ENCODE measurements at places on chromosomes 1 and 21.

DNA sequence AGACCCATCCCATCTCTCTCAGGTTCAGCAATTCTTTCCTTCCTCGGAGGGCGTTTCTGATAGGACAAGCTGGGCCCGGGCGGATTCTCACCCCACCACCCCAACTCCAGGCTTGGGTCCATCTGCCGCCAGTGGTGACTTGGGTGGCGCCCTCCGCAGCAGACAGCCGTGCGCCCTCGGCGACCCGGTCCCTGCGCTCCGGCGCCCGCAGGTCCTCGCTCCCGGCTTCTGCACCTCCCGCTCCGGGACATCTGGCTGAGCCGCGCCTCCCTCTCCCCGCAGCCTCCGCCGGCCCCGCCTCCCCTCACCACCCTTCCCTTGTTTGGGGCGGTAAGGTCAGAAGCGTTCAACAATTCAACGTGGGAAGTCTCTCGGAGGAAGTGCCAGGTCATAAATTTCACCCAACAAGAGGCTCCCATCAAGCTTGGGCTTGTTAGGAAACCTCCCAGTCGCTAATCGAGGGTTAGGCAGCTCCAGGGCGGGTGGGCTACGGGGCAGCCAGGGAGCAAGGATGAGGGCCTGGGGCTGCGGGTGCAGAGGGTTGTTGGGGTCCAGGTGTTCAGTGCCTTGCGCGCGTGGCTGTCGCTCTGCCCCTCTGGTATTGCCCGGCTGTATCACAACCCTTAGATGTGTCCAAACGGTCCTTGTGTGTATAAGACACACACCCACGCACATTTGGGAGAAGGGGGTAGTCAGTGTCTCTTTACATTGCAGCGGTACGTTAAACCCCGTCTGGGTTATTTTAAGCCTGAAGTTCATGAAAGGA, 39.8 kb downstream of the OLIG1 start:
- DNase-seq, result peak; percentile 24

GRCh38 chr1:59063501-59063900, 233.4 kb upstream of the FGGY start:
- no peak for DNase-seq

- DNase-seq, result no peak
Observed at GRCh38 chr1:245418077-245418476, 263.3 kb downstream of the KIF26B start.

- DNase-seq, result no peak
Observed at GRCh38 chr1:233695901-233696300, 82.0 kb downstream of the KCNK1 start.

GRCh38 chr1:61138921-61139774, 56.8 kb downstream of the NFIA start:
- peak; percentile 5 for DNase-seq

GRCh38 chr1:80779275-80779674, 1021.5 kb upstream of the ADGRL2 start:
- DNase-seq, result no peak

DNA sequence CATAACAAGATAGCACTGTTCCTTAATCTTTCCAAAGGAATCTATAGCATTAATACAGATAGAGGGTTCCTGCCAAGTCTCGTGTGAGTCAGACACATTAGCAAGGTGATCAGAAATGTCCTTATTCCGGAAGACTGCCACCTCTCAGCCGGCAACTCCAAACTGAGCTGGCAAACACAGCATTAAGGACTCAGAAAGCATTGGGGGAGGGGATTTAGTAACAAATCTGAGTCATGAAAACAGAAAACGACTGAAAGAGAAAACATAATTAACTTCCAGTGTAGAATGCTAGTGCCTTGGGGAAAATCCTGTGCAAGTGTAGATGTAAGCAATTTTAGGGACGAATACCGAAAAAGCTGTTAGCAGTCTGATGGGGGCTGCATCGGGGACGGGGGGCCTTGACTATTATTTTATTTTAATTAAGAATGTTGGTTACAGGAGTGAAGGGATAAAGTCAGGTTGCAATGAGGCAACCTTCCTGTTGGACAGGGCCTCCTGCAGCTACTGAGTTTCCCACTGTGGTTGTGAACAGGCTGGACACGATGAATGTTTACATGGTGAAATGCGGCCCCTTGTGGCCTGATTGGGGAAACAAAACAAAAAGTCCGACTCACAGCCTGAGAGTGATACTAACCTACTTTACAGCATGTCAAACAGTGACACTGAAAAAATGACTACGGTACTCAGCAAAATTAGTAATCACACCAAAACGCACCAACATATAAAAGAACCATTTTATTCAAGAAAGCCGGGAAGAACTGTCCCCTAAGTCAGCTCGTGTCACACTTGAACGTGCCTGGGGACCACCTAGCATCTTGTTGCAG, 20.7 kb downstream of the MIS18A start:
- no peak for DNase-seq

GRCh38 chr21:39504230-39504629, 52.5 kb downstream of the SH3BGR start:
- DNase-seq, result no peak

DNA sequence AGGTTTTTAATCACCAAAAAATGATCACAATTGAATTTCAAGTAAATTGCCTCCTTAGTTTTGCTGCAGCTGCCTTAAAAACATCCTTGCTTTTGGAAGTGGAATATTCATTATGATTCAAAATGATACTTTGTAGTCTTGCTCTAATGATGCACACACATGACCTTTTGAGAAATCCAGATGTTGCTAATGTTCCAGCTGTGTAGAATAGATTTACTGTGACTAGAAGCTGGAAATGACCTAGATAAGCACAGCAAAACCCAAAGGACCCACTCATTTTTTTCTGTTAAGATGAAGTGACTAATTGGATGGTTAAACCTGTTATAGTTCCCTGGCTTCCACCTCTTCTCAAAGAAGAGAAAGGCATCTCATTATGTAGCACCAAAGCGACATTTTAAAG, 64.6 kb upstream of the RALGPS2 start:
- DNase-seq, result no peak

- no peak for DNase-seq
Observed at GRCh38 chr1:89261926-89262515, 10.6 kb downstream of the GBP5 start.

GRCh38 chr1:186899577-186899976, 70.8 kb downstream of the PLA2G4A start:
- DNase-seq, result no peak

- DNase-seq, result no peak
Observed at GRCh38 chr1:232965912-232966217, 15.5 kb downstream of the NTPCR start.

- DNase-seq, result no peak
Observed at GRCh38 chr1:49197081-49197480, 420.4 kb upstream of the BEND5 start.
